Kidney glomerular epithelial cell (primary cell): ENCODE measurements at places on chromosomes 16 and 17.

DNA sequence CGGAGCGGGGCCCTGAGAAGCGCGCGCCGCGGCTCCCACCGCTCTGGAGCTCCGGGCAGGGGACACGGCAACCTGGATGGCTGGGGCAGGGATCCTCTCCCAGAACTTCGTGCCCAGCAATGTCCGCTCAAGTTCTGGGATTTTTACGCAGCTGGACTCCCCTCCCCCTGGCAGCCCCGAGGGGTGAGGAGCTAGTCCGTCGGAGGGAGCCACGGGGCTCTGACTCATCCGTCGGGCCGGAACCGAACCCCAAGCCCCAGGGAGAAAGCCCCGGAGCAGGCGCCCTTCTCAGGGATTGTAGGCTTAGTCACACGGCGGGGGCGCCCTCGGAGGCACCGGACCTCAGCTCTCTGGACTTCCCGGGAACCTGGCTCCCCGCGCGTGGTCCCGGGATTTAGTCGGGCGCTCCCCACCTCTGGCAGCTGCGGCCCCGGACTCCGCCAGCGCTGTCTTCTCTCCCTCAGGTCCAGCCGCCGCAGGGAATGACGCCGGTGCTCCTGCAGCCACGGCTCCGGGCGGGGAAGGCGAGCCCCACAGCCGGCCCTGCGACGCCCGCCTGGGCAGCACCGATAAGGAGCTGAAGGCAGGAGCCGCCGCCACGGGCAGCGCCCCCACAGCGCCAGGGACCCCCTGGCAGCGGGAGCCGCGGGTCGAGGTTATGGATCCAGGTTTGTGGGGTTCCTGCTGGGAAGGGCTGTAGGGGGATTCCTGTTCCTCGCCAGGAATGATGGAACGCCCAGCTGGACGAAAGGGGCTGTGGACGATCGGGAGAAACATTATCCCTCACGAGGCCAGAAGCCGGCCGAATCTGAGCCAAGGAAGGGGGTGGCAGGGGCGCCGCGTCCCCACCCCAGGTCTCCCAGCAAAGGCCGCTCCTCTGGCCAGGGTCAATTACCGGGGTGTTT lies 830 bp downstream of the SPHK1 start:
- peak; percentile 46 for DNase-seq

GRCh38 chr16:84368308-84368996 lies at the start of gene ATP2C2:
TSS of gene ATP2C2 (plus strand) at chr16:84368538. CDS start at chr16:84368616, 78 bp downstream.
- DNase-seq: no peak

- DNase-seq: no peak
Observed at GRCh38 chr16:80231121-80231520, 309.7 kb upstream of the DYNLRB2 start.

DNA sequence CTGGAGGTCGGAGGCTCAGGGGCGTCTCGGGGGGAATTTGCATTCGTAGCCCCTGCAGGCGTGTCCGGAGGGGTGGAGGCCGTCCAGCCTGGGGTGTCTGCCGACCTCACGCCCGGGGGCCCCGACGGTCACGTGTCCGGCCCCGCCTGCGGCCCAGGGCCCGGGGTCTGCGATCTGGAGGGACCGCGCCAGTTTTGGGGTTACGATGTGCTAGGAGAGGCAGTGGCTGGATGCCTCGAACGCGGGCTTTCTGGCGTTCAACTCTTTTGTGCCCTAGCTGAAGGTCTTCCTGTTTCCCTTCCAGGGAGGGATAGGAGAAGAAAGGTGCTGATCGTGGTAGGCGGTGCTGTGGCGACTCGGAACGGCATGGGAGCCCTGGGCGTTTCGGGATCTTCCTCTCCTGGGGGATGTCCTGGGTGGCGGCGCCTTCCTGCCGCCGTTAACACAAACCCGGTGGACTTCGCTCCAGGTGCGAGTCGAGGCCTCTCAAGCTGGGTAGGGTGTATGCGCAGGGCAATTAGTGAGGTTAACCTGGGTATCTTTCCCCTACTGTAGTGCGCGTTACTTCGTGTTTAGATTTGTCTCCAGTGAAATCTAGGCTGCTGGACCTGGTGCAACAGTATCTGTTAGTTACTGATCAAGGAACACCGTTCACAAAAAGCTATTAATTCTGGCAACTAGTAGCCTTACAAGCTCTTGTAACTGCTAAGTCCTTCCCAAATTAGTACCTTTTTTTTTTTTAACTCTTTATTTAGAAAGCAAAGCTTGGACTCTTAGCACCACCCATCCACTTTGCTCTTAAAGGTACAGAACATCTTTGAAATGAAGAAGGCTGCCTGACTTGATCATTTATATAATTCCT lies 1.3 kb downstream of the AKAP1 start:
- peak; percentile 20 for DNase-seq

DNA sequence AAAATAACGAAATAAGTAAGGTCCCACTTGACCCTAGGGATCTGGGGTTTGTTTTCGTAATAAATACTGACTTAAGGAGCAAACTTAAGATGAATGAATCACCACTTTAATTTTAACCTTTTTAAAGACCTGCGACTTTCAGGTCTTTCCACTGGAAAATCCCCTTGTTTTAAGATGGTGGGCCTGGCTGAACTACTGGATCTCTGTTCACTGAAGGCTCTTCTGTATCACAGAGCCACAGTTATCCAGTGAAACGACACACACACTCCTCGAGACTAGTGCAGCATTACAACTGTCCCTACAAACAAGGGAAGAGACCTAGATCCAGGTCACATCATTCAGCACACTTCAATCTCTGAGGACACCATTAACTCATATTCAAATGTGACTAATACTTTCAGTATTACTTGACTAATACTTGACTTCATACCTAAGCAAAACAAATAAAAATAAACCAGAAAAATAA lies 299.0 kb downstream of the CEP112 start:
- no peak for DNase-seq

GRCh38 chr17:82440991-82441627 lies 9.4 kb downstream of the CYBC1 start:
- no peak for DNase-seq

DNA sequence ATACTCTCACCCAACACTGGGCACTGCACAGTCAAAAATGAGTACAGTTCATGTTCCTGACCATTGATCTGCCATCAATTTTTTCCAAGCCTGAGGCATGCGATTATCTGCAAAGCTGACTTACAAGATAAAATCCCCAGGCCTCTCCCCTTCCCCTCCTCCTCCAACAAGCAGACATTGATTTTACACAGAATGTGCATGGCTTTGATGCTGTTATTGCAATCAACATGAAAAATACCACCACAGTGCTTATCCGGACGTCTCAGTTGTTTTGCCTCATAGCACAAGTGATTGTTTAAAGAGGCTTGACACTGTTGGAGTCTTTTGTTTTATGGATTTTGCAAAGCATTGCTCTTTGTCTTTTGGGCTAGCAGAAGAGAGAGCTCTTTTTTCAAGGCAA lies 163.8 kb downstream of the TOX3 start:
- no peak for DNase-seq

DNA sequence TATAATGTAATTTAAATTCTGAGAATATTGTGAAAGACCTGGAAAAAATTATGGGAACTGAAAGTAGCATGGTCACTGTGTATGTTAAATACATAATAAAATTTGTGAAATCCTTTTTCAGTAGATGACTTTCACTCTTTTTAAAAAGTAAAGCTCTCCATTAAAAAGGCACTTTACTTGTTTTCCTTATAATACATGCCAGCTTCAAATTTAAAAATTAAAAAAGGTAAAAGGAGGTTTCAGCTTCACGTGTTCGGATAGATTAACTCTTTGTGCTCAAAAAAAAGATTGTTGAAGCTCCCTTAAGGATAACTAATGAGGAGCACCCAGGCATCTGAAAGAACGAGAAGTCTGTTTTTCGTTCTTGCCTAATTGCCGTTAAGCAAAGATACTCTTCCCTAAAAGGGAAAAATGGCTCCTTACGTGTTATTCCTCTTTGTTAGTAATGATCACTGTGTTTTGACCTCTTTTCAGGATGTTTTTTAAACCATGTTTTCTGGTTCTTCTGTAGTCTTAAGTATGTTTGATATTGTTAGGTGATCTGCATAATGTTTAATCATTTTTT lies 87.8 kb downstream of the TUBD1 start:
- DNase-seq: no peak

DNA sequence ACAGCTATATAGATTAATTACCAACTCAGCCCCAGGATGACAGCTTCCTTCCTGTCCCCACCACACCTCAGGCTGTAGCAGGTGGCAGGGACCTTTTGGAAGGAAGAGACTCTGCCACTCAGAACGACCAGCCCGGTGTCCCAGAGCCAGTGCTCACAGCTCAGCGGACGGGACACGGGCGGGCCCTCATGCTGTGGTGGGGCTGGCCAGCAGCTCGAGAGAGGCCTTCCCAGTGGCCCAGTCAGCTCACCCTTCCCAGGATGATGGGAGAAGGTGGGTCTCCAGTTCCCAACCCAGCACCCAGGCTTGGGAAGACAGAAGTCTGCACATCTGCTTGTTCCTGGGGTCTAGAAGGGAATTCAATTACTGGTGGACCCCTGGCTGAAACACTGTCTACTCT lies 10.5 kb downstream of the NUDT16L1 start:
- no peak for DNase-seq

DNA sequence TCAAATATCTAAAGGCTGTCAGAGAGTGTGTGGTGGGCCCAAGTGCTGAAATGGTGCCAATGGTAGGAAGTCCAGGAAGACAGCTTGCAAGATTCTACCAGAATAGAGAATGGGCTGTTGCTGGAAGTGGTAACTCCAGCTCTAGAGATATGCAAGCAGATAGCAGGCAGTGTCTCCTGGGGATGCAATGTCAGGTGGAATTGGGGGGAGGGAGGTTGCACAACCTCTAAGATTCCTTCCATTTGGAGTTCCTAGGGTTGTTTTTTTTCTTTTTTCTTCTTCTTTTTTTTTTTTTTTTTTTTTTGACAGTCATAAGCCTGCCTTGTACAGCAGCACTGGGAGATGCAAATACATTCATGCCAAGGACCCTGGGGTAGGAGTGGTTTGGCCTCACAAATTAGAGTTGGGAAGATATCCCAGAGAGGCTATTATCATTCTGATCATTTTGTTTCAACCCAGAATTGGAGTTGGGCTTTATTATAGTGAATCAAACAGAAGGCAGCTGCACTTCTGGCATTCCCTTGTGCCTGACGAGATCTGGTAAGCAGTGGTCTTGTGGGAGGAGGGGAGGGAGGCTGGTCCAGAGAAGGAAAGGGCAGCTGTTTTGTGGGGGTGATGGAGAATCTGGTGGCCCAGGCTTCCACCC lies 51.1 kb downstream of the SLC6A2 start:
- DNase-seq: no peak

DNA sequence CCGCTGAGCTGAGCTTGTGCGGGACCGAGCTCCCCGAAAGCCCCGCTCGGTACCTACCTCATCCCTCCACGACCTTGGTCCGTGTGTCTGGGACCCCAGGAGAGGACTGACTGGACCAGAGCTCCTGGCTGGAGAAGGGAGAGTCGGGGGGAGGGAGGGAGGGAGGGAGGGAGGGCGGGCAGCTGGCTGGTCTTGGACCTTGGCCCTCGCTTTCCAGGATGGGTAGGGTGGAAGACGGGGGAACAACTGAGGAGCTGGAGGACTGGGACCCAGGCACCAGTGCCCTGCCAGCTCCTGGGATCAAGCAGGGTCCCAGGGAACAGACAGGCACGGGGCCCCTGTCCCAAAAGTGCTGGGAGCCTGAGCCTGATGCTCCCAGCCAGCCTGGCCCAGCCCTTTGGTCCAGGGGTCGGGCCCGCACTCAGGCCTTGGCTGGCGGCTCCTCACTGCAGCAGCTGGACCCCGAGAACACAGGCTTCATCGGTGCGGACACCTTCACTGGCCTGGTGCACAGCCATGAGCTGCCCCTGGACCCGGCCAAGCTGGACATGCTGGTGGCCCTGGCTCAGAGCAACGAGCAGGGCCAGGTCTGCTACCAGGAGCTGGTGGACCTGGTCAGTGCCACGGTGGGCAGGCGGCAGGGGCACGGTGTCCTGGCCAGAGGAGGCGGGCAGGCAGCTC lies 553 bp downstream of the RHBDL1 start:
- no peak for DNase-seq

DNA sequence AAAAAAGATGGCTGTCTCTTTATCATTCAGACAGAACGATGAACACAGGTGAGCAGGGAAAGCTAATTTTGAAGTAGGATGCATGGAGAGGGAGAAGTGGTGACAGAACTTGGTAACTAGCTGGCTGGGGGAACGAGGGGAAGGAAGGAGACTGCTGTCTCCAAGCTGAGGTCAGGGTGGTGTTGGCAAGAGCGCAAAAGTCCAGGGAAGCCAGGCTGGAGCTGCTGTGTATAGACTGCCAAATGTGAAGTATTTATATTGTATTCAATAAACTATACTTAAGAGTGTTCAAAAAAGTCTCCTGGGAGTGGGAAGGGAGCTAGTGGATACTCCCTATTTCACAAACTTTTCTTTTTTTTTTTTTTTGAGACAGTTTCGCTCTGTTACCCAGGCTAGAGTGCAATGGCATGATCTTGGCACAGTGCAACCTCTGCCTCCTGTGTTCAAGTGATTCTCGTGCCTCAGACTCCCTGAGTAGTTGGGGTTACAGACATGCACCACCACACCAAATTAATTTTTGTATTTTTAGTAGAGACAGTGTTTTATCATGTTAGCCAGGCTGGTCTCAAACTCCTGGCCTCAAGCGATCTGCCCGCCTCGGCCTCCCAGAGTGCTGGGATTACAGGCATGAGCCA lies 8.2 kb downstream of the TMEM106A start:
- no peak for DNase-seq
